ENCODE measurements at places on chromosomes 16 and 17. TPM values are rescaled to one million over a fixed set of nuclear protein-coding genes. Genes with fewer than 3 reads are reported as not detected.
A peak's percentile ranks its signal among the peaks of the same experiment; 100 is the strongest.

DNA sequence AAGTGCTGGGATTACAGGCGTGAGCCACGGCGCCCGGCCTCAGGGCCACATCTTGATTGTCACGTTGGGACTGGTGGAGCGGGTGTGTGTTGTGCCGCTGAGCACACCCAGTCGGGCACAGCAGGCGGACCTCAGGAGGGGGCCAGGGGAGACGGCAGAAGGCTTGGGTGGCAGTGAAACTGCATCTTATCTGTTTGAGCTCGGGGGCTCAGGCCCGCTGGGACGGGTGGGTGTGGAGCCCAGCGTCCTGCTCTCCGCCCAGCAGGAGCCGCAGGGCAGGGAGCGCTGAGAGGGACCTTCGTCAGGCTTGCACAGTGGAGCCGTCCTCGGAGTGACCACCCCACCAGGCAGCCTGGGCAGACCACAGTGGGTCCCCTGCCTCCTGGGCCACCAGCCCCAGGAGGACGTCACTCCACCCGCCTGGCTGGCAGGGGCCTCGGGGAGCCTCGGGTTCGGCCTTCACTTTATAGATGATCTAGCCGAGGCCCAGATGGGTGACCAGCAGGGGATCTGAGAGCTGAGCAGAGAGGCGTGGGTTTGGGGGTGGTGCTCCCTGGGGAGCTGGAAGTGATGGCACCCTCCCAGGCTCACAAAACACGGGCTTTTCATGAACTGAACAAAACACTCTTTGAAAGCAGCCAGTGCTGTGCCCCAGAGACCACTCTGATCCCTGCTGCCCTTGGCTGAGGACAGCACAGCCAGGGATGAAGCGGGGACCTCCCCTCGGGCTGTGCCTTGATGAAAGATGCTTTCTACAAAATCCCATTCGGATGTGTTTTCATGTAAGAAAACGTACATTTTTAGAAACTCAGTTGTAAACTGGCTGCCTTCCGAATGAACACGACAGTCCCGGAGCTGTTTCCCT lies 181.1 kb downstream of the SEC14L1 start:
- DNase-seq, result no peak

Gene KIF2B
- polyA plus RNA-seq, result not detected

DNA sequence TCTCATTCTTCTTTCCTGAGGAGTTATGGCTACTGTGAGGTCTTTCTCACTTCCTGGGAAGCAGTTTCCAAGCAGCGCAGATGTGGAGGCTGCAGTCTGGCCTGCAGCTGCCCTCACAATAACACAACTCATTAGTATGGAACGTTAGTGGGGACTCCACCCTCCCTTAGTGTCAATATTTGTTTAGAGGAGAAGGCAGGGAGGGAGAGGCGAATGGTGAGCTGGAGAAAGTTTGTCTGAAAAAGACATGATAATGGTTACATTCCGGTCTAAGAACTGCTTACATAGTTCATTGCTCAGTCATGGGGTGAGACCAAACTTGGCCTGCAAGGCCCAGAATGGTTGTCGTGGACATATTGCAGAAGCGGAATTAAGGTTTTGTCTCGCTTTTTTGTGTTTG lies 170.2 kb downstream of the HS3ST3B1 start:
- peak; percentile 21 for DNase-seq

DNA sequence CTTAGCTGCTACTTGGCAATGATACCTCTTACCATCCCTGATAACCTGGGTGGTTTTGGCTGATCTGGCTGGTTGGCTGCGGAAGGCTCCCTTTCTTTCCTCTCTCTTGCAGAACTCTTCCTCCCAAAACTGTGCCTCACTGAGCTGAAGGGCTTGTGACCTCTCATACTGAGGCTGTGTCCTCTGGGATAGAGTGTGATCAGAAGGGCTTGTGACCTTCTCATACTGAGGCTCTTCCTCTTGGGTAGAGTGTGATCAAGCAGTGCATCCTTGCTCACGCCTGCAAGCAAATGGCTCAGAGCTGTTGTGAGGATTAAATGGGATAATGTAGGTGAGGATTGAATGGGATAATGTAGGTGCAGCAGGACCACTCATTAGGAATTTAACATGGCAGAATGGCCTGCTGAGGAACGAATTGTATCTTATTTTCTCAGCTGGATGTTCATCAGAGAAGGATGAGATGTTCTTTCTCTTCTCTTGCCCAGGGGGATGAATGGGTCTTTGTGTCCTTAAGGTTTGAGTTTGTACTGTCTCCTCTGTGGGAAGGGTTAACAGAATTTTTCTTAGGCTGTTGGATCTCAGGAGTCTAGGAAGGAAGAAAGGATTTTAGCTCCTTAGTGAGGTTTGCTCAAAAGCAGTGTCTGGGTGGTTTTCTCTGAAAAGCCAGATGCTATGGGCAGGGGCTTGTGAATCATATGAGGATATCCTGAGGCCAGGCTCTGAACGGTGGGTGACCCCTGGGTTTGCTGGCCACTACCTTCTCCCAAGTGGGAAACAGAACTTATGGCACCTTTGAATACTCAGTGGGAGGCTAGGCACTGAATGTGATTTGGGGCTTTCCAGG lies 130.0 kb upstream of the HS3ST2 start:
- no peak for DNase-seq

Gene TGFB1I1
- 22.7 TPM for polyA plus RNA-seq

DNA sequence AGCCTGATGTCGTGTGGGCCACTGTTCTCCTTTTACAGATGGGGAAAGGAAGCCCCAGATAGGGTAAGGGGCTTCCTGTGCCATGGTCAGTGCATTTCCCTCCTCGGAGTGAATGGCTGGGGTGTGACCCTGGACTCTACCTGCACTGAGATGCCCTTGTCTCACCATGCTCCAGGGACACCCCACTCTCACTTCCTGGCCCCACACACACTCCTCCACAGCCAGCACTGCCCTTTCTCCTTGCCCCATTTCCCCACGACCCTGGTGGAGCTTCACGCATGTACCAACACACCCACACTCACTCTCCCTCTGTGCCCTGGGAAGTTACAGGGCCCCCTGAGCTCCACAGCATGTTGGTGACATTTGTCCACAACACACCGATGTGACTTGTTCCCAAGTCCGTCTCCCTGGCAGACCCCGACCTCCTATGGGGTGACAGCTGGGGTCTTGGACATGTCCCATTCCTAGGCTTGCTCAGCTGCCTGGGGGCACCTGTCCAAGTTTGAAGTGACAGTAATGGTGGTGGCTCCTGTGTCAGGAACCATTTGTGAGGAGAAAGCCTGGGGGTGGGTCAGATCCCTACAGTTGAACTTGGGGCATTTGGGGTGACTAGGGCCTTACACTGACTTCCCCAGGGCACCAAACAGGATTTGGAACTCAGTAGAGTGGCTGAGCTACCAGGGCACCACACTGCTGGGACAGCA lies 47.4 kb downstream of the PECAM1 start:
- DNase-seq, result no peak

Gene ELMO3
- 37.4 TPM for polyA plus RNA-seq

- DNase-seq, result peak; percentile 28
Measured at GRCh38 chr17:62791235-62791734, 16.8 kb downstream of the MARCHF10 start.

- no peak for DNase-seq
Measured at GRCh38 chr17:72624226-72624625, 468.3 kb downstream of the SLC39A11 start.

DNA sequence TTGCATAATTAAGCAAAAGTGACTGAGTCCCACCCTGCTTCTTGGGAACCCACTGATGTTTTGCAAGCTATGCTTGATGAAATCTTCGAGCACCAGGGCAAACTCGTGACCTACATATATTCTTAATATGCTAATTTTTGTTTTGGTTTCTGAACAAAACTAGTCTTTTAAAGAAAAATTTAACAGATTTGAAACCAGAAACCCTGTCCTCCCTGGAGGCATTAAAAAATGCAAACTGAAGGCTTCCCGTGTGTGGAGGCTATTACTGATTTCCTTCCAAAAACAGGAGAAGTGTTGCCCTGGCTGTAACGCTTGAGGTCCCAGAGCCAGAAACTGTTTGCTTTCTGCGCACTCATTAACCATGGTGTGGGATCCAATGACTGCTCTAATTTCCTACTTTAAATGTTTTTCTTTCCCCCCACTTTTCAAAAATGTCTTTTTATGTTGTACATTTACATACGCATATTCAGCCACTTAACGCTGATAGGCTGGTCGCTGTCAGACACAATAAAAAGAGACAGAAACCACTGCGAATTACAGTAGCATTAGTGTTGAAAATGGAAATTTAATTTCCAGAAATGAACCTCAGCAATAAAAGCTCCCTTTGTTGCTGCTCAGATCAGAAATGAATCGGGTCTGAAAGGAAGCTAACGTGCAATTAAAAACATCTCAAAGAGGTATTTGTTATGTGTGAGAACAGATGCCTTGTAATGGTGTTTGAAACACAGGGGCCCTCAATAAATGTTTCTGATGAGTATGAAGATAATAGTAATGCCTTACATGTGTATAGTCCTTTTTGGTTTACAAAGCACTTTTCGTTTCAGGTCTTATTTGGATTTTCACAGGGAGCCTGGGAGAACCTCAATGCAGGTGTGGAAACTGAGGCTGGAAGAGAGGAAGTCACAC lies 39.9 kb upstream of the IRX6 start:
- DNase-seq, result no peak

Gene MVD
- 136 TPM for polyA plus RNA-seq

GRCh38 chr16:62105244-62105643 lies 69.0 kb upstream of the CDH8 start:
- DNase-seq, result no peak

DNA sequence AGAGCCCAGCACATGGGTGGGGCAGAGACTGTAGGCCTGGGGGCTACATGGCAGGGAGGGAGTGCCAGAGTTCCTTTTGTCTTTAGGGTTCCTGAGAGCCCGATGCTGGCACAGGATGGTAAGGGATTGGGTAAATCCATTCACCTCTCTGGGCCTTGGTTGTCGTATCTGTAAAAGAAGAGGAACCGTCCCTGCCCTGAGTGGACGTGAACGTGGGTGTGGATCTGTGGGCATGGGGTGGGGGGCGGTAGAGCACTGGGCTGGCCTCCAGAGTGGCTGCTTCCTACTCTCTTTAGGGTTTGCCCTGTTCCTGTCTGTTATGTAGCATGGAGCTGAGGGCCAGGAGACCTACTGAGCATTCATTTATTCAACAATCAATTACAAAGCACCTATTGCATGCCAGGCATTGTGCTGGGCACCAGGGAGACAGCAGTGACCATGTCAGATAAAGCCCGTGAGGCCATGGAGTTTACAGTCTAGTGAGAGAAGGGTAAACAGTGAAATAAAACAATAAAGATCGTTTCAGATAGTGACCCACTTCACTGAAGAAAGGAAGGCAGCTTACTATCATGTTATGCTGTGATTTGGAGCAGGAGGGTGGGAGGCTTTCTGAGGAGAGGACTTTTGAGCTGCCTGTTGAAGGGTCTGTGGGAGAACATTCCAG lies 13.1 kb upstream of the TCAP start:
- no peak for DNase-seq

Gene KRT16
- polyA plus RNA-seq, result 659 TPM

DNA sequence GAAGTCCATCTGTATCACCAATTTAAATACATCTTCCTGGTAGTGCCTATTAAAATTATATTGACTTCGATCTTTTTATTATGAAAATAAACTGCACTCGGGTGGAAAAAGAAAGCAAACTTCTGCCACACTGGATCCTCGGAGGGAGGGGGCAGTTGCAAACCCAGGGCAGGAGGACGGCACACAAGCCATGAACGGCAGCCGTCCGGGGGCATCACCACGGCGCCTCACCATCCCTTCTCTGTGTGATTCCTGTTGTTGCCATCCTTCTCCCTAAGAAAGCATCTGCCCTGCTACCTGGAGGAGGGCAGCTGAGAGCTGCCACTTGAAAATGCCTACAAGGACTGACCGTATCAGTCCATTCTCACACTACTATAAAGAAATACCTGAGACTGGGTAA lies 53.9 kb upstream of the ENPP7 start:
- no peak for DNase-seq

DNA sequence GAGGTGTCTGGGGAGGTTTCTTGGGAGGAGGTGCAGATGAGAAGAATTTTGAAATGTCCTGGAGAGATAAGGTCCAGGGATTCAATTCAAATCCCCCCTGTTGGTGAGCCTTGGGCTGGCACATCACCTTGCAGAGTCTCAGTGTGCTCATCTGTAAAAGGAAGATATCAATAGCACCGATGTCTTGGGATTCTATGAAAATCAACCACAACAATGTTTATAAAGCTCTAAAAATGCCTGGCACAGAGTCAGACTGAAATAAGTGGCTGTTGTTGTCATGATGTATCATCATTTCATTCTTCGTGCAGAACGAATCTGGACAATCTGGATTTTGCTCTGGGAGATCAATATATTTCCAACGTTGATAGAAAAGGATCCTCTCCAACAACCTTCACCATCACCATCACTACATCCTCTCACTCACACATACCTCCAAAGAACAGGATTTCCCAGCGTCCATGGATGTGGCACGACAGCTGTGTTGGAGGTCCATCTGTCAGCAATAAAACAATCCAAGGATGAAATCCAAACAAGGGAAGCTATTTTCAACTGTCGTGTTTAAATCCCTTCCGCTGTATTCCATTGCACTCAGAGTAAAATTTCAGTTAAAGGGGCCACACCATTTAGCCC lies 393.7 kb upstream of the DYNLRB2 start:
- DNase-seq, result no peak

GRCh38 chr17:8818047-8818446 lies 18.9 kb upstream of the MFSD6L start:
- no peak for DNase-seq
